CD4-positive, alpha-beta T cell treated with Interleukin-17A for 1 hour (primary cell): ENCODE measurements at places on chromosomes 7 and 10.
A peak's percentile ranks its signal among the peaks of the same experiment; 100 is the strongest.

DNA sequence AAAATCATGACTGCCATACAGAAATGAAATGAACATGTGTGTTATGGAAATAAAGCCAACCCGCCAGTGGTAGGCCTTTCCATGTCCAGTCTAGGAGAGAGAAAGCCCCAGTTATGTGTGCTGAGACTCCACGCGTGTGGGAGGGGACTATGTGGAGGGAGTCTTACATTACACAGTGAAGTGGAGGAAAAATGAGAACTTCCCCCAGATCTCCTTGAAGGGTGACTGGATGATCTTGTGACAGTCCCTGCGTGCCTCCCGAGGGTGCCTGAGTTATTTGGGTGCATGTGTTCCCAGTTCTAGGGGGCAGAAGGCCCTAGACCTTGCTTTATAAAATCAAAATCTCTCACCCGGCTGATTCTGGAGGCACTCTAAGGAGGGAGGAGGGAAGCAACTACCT, 24.2 kb downstream of the UPP1 start:
- DNase-seq = no peak

DNA sequence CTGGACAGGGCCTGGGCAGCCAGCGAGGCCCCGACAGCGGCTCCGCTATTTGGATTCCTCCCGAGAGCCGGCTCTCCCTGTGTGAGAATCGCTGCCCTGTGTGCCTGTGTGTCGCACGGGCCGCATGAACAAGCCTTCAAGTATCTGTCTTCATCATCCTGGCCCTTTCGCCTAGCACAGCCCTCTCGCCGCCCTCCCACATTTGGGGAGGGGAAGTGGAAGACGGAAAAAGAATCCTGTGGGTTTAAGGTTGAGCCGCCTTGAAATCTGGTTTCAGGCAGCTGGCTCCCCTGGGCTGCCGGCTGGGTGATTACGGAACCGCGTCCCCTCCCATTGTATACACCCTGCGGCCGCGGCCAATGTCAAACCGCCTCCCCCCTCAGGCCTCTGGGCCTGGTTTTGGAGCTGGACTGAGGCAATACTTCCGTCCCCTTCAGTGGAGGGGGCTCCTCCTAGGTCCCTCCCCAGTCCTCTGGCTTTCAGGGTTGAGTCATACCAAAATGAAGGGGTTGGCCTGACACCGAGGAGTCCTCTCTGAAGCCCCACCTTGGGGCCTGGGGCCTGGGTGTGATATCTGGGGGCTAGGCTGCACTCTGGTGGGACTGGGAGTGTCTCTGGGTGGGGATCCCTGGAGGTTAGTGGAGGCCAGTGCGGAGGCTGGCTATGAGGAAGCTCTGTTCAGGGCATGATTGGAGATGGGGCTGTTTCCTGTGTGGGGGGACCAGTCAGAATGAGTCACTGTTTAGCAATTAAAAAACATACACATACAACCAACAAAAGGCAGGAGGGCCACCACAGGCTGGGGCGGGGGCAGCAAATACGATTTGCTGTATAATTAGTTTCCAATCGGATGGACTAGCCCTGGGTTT, 1.7 kb downstream of the TRIM8 start:
- peak; percentile 84 for DNase-seq

DNA sequence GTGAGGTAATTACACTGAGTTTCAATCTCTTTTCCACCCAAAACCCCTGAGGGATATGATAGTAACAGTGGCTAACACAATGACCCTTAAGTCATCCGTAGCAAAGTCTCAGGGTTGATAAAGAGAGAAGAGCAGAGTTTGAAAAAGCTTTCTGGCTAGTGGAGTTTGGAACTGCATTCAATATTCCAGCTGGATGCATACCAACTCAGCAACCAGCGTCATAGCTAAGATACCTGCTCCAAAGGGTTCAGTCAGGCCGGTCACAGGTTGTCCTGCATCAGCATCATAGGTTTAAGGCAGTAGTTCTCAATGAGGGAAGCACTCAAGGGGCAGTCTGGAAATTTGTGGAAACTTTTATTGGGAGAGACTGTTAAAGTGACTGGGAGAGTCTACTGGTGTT, 93.5 kb downstream of the CNOT4 start:
- DNase-seq = no peak

DNA sequence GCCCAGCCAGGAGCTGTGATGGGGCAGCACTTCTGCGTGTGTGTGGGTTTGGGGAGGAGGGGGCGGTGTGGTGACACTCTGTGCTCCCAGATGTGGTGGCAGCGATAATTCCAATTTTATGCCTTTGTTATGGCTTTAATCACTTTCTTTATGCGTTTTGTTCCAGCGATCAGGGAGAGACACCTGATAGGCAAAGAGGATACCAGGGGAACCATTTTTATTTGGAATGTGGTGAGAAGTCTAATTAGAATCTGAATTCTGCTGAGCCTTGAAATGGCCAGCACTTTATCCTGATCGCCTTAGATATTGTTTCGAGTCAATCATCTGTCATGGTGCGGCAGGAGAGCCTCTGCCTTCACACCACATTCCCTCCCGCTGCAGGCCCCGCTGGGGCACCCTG, 79.5 kb downstream of the HIF1AN start:
- DNase-seq = no peak

- DNase-seq = peak; percentile 5
Measured at GRCh38 chr10:27319752-27320431, 79.3 kb upstream of the ACBD5 start.

DNA sequence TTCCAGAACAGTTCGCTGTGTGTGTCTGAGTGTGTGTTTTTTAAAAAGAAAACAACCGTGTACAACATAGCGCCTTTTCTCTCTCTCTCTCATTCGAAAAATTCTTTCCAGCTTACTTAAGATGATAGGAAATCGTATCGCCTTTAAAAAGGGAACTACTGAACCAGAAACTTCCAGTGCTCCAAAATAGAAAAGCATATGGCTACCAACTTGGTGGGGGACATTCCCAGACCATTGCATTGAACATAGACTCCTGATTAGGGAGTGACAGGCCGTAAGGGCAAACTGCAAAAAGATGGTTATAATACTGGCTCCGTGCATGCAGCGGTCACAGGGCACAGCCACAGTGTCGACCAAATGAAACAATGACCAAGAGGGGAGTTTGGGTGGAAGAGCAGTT, 94.4 kb upstream of the FGFR2 start:
- DNase-seq = no peak

DNA sequence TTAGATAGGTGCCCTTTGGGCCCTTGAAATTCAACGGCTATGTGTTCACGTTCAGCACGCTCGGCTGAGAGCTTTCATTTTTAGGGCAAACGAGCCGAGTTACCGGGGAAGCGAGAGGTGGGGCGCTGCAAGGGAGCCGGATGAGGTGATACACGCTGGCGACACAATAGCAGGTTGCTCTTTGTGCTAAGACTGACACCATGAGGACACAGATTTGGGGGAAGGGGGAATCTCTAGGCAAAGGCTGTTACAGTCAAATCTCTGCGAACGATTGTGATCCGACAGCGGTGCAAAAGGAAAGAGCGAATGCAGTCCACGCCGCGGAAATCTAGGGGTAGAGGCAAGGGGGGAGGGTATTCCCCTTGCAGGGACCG, 667 bp downstream of the KLLN start:
- DNase-seq = no peak

GRCh38 chr7:130875265-130875741, 141.3 kb upstream of the KLF14 start:
- peak; percentile 54 for DNase-seq

- DNase-seq = no peak
Measured at GRCh38 chr10:81894616-81895015, 19.6 kb downstream of the NRG3 start.

DNA sequence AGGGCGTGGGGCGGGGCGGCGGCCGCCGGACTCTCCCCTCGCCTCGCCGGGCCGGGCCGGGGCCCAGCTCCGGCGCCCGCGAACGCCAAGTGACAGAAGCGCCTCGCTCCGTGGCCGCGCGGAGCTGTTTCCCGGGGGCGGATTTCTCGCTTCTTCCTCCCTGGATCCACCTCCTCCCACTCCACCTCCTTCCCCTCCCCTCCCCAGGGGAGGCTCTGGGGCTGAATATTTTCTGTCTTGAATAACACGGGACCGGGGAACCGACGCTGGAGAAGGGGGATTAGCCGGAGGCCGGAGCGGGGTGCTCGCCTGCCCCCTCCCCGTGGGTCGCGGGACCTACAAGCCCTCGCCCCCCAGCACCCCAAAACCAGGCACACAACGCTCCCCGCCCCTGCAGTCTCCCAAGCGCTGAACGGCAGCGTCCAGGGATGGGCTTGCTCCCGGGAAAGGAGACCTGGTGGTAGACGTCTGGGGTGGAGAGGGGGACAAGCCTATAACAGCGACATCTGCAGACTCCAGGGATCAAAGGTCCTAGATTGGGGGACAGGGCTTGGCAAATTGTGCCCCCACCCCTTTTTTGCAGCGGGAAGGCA, at the start of gene ARHGAP21:
Gene ARHGAP21, minus strand, starts transcription at position 100 of the 593 bp plus-strand sequence. CDS start 1,988 bp downstream, outside the sequence.
- peak; percentile 36 for DNase-seq

DNA sequence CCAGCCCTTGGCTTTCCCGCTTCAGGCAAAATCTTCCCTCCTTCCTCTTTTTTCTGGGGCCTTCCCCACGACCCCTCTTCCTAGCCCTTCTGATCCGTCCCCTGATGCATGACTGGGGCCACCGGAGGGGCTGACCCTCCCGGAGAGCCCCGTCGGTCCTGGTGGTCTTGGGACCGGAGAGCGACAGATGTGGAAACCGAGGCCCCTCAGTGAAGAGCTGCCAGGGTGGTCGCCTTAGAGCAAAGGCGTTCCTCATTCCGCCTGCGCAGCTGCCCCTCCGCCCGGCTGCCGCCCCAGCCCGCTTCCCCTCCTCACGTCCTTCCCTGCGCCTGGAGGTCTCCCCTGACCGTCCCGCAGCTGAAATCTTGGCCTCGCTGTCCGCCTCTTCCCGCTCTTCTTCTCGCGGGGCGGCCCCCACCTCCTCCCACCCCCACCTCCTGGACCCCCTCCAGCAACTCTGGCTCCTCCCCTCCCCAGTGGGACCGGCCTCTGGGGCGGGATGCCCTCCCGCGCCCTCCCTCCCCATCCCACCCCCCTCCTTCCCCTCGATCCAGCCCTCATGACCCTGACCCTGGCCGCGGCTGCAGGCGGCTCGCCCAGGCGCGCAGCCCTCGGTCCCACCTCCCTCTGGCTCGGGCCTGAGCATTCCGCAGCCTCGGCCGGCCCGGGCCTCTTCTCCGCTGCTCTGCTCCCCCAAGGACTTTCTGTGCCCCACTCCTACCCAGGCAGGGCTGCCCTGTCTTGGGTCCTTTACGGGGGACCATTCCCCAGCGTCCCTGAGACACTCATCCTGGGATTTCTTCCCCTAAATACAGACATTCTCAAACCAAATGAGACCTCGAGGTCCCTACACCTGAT, at the start of gene RARRES2:
Gene RARRES2, minus strand, starts transcription at position 367 of the 858 bp plus-strand sequence. CDS start 1,020 bp downstream, outside the sequence.
- no peak for DNase-seq

GRCh38 chr10:132421847-132422751, 25.1 kb downstream of the PWWP2B start:
- DNase-seq = no peak
